ENCODE measurements at places on chromosomes 11 and 22.

GRCh38 chr11:60756307-60757032, at the start of gene MS4A15:
MS4A15 (plus strand) TSS chr11:60756867; CDS start chr11:60763734, 6,867 bp downstream.
- DNase-seq = peak; percentile 83

DNA sequence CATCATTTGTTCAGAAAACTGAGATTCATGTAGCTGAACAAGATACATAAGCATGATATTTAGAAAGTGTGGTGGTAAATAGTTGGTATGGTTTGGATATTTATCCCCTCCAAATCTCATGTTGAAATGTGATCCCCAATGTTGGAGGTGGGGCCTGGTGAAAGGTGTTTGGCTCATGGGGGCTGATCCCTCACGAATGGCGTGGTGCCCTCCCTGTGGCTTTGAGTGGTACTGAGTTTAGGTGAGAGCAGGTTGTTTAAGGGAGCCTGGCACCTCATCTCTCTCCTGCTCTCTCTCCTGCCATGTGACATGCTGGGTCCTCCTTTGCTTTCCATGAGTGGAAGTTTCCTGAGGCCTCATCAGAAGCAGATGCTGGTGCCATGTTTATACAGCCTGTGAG, 48.1 kb downstream of the NXPE1 start:
- no peak for DNase-seq

GRCh38 chr11:72683782-72684200, 9.6 kb upstream of the PDE2A start:
- peak; percentile 74 for DNase-seq

- DNase-seq = peak; percentile 51
Observed at GRCh38 chr22:31490496-31490925, 869 bp upstream of the EIF4ENIF1 start.

- DNase-seq = no peak
Observed at GRCh38 chr11:126385991-126386728, 30.7 kb downstream of the ST3GAL4 start.

DNA sequence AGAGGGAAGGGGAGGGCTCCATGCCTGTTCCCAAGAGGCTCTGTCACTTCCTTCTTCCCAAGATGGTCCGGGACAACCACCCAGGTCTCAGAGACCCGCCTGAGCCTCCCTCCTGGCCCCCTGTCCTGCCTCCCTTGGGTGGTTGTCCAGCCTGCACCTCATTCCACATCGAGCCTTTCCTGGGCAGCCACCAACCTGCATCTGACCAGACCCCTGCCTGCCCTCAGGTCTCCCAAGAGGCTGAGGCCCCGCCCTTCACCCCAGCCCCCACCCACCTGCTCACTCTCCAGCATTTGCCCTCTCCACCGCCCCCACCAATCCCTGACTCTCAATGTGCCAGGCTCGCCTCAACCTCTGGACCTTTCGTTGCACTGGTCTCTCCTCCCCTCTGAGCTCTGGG, 97.5 kb upstream of the LMO1 start:
- no peak for DNase-seq

DNA sequence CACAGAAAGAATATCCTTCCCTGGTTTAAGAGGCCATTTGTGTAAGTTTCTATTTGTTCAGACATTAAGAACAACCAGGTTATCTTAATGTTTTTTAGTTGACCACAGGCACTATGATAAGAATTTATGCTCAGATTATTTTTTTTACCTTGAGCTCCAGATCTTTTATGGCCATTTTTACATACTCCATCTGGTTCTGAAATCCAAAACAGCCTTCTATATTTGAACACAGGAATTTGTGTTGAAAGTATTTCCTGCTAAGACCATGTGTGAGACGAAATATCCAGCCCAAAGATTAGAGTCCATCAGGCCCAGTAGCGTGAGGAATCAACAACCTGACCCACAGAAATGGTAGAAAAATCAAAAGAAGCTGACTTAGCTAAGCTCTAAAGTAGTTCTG, 569.9 kb upstream of the FAT3 start:
- no peak for DNase-seq

- DNase-seq = no peak
Observed at GRCh38 chr11:19539861-19540260, 172.8 kb upstream of the NAV2 start.

GRCh38 chr11:8222820-8223512, 40.7 kb downstream of the LMO1 start:
- no peak for DNase-seq

GRCh38 chr11:26026078-26026477, 305.9 kb upstream of the ANO3 start:
- no peak for DNase-seq

GRCh38 chr11:9146477-9146876, 55.1 kb upstream of the SCUBE2 start:
- DNase-seq = no peak

DNA sequence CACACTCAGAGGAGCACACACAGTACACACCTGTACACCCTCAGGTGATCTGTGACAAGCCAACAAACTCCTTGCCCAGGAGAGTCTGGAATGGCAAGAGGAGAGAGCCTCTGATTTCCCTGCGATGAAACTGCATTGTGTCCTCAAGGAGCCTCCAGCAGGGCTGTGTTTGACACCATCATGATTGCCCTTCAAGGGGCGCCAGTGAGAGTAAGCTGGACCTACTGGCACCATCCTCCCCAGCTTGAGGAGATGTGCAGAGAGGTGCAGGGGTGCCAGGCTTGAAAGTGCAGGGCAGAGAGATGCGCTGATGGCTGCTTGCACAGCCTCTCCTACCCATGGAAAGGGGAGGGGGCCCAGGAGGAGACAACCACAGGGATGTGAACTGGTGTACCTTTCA, 188.8 kb upstream of the CADM1 start:
- DNase-seq = no peak

DNA sequence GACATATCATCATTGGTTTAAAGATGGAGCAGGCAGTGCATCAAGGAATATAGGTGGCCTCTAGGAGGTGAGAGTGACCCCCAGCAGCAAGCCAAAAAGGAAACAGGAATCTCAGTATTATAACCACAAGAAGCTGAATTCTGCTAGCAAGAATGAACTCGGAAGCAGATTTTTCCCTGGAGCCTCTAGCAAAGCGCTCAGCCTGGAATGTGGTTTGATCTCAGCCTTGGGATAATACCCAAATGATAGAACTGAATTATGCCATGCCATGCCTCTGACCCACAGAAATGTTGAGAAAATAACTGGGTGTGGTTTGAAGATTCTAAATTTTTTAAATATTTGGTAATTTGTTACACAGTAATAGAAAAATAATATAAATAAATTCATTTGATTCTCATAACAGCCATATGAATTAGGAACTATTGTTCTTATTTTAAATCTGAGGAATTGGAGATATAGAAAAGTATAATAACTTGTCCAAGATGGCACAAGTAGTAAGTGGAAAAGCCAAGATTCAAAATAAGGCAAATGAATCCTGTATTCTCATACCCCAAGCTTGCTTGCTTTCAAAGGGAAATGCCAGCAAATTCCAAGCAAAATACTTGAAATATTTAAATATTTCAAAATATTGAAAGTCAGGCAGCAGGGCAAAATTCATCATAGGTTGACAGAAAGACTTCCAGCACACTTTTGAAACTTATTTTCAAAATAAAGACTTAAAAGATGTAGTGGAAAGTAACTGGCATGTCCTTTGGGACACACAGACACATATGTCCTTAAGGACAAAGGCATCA, 567.4 kb downstream of the KCNA4 start:
- DNase-seq = no peak

DNA sequence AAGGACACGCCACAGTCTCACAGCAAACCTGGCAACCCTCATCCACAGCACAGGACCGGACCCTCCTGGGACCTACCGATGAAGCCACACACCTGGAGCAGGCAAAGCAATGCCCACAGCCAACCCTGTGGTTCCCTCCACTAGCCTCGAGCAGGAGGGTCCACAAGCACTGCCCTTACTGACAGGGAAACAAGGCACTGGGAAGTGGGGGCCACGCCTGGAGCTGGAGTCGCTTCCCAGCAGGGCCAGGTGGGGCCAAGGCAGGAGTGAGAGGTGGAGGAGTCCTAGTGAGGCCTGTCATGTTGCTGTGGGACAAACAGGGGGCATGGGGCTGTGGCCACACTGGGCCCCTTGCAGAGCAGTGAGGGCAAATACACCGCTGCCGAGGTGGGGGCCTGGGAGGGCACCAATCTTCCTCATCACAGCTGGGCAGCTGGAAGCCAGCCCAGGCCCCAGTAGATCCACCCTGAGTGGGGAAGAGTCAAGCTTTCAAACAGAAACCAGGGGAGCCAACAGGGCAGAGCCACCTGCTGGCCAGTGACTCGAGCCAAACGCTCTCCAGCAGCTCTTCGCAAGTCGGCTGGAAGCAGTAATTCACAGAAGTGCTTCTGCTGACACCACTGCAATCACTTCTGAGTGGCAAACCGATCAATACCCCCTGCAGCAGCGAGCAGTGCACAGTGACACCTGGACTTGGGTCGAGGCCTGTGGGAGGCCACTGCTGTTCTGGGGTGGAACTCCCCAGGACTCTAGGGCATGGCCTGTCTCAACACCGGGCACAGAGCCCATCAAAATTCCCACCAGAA, 13.7 kb downstream of the SULT4A1 start:
- DNase-seq = peak; percentile 29

DNA sequence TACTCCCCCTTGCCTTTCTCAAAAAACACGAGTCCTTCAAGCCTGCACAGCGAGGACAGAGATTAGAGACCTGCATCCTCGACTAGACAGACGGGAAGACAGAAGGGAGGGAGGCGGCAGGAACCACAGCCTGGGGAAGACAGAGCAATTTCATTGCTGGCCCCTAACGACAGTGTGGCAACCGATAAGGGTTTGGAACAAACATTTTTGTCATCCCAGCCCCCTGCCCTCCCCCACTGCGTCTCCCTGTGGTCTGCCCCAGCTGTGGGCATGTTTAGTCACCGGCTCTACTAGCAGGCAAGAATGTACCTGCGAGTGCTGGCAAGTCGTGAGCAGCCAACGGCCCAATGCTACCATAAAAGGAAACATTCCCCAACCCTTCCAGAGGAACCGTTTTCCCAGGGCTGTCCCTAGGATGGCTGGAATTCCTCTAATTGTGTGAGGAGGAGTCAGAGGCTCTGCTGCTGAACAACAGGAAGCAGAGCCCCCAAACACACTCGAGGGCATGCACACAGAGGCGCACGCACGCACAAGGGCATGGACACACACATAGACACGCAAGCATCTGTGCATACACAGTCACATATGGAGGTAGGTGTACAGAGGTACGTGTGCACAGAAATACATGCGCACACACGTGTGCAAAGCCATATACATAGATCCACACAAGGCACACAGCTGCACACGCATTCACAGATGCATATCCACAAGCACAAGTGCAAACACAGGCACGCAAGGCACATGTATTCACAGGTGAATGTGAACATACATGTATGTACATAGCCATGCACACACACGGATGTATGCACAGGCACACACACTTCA, 58.3 kb downstream of the MYH9 start:
- peak; percentile 95 for DNase-seq

DNA sequence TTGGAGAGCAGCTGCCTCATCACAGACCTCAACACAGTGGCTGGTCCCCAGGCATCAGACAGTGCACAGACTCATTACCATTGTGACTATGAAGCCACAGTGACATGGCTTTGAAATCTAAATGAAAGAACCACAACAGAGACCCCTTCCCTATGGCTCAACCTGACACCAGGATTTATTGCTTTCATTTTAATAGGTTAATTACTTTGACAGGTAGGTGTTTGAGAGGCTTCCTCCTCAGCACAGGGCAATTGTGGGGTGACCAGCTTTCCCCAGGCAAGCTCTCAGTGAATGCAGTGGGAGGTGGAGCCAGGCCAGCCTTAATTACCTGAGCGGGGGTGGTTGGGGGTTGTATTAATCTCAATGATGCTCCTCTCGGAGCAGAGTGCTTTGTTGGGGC, 102.3 kb downstream of the CHST1 start:
- DNase-seq = no peak

DNA sequence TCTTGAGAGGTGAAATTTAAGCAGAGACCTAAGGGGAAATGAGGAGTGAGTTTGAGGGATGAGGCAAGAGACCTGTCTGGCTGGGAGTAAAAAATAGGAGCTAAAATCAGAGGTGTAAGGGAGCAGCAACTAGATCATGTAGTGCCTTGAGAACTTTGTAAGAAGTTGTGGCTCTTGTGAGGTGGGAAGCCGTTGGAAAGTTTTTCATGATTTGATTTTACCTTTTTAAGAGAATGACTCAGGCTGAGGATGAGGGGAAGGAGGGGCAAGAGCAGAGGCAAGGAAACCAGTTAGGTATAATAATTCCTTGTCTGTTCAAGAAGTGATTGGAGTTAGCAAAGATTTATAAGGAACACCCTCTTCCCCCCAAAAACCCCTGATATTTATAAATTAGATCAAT, 25.8 kb downstream of the QSER1 start:
- peak; percentile 48 for DNase-seq

DNA sequence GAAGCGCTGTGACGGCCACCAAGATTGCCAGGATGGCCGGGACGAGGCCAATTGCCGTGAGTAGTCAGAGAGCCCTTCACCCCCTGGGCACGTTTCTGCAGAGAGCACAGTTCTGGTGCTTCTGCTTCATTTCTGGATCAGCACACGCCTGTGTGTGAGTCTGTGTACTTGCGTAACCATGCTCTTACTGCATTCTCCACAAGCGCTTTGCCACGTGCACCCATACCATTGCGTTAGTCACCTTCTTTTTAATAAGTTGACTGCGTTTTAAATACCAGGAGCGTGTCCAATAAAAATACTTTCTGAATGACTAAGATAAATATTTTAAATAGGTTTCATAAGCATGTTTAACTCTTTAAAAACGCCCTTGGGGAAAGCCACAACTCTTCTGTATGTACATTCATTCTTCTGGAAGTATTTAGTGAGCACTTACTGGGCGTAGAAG, 143.0 kb upstream of the SORL1-AS1 start:
- peak; percentile 99 for DNase-seq

GRCh38 chr22:39300186-39300830, 19.1 kb downstream of the RPL3 start:
- no peak for DNase-seq

DNA sequence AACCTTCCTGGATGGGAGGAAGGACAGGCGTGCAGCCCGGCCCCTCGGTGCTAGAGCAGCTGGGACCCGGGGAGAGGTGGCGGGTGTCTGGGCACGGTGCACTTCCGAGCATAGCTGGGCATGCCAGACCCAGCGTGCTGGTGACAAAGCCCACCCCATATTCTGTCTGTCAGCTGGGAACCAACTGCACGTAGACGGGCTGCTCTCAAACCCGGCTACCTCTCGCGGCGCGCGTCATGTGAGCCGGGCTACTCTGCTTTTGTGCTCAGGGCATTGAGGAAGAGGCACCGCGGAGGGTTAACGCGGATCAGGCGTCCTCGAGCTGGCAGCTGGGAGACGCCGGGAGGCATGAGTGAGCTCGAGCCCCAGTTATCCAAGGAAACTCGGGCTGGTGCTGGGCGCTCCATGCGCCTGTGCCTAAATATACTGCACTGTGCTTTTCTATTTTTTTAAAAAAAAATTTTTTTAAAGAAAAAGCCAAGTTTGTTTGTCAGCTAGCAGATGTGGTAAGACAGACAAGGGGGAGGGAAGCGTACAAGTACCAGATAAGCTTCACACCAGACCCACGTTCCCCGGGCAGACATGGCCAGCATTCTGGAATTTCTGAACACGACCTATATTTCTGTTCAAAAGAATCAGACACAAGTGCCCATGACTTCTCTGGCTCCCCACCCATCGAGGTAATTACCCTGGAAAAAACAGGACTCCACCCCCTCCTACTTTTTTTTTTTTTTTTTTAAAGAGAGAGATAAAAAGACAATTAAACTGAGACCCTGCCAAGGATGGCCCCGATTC, 425.6 kb downstream of the SHANK2 start:
- no peak for DNase-seq

Data from PC-3 (cell line).